Left ventricle myocardium superior (tissue), 1 donor: ENCODE measurements at places on chromosomes 1 and 21. TPM values are rescaled to one million over a fixed set of nuclear protein-coding genes. Genes with fewer than 3 reads are reported as not detected.
A peak's percentile ranks its signal among the peaks of the same experiment; 100 is the strongest.

GRCh38 chr1:165467706-165468105 is 22.8 kb upstream of the RXRG start:
- DNase-seq = no peak

The PRAMEF1 gene
- total RNA-seq = not detected

GRCh38 chr1:175810305-175810704 is 66.9 kb upstream of the TNR start:
- no peak for DNase-seq

The RGS8 gene
- not detected for total RNA-seq

- DNase-seq = no peak
Observed at GRCh38 chr1:9728451-9729295, 77.1 kb downstream of the PIK3CD start.

The GCSAML gene
- total RNA-seq = not detected

DNA sequence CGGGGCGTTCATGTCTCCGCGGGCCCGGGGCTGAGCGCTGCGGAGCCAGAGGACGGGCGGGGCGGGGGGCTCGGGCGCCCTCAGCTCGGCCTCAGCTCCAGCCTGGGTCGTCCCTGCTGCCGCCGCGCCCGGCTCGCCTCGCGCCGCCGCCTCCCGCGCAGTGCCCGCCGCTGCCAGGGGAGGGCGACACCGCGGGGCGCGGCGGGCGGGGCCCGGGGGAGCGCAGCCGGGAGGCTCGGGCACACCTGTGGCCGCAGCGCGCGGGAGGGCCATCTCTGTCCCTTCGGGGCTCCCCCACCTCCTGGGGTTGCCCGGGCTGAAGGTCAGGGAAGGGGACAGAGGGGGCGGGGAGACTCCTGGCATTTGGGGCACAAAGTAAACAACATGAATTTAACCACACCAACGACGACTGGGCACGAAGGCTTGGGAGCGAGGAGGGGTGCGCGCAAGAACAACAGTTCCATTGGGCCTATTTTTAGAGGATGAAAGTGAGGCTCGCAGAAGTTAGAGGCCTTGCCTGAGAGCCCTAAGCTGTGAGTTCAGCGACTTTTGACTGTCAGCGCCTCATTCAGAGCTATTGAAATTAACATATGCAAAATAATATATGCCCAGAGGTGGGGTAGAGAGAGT is at the start of gene FAM131C:
Gene FAM131C, minus strand, starts transcription at position 162 of the 630 bp plus-strand sequence. CDS start 209 bp downstream, outside the sequence.
- DNase-seq = peak; percentile 57

DNA sequence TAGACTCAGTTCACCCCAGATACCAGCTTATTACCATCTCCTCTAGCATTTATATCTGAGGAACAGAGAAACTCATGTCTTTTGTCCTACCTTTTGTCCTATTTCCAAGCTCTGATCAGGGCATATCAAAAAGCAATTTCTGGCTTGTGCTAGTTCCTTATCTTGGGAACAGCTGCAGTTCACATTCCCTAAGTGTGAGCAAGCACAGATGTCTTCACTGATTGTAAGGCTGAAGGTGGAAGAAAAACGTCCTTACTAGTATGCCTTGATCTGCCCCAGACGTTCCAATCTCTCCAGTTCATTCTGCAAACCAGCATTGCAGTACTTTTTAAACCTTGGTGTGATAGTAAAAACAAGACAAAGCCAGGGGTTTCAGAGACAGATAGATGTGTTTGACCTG is 139.8 kb downstream of the NCAM2 start:
- no peak for DNase-seq

The SPRR3 gene
- not detected for total RNA-seq
